ENCODE measurements at places on chromosomes 6 and 20.

- no peak for DNase-seq
These were observed 10.5 kb downstream of the SUMO4 start for GRCh38 chr6:149410557-149410956.

DNA sequence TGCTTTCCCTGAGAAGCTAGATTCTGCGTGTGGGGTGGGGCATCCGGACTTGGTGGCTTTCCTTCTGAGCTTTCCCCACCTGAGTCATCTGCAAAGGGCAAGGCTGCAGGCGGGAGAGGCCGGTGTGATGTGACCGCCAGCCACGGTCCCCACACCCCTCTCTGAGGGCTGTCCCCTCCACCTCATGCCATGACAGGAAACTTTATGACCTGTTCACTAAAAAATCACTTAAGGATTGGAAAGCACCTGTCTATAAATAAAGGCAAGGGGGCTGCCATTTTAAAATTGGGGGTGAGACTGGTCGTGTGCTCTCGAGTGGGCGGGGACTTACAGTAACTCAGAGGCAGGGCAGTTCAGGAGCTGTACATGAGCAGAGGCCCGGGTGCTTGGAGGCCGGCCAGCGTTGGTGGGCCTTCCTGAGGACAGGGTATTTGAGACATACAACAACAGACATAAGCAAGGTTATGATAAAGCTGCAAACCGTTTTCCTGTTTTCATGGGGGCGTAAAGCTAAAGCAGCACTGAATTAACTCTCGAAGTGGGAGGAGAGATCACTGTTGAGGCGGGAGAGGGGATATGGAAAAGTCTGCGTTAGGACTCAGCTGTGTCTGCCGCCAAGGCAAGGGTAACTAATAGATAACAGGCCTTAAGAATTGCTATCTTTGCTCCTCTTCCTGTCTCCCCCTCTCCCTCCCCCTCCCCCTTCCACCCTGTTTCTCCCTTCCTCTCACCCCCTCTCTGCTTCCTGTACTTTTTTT, 16.1 kb upstream of the SERPINB1 start:
- peak; percentile 64 for DNase-seq

DNA sequence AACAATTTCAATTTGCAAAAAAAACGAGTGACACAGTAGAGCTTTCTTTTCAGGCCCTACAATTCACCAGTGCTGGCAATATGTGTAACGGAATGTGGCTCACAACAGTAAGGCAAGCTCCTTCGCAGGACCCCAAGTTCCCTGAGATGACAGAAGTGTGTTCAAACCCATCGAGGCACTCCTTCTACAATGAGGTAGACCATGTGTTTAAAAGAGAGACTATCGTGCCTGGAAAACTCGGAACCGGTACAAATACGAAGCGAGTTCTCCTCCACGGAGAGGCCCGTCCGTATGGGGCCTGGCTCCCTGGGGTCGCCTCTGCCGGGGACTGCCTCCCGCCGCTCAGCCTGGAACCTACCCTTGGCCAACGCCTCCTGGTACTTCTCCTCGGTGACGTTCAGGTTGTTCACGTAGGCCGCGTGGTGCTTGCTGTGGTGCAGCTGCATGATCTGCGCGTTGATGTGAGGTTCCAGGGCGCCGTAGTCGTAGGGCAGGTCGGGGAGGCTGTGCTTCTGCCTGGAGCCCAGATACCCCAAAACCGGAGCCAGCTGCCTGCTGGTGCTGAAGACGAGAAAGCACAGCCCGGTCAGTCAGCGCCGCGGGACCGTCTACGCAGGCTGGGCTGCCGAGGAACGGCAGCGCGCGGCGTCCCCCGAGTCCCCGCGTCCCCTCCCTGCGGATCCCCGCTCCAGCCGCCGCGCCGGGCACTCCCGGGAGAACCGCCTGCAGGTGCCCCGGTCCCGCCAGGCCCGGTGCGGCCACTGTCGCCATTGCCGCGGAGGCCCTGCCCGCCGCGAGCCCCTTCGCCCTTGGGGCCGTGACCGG, 526 bp downstream of the SOD2 start:
- peak; percentile 75 for DNase-seq

DNA sequence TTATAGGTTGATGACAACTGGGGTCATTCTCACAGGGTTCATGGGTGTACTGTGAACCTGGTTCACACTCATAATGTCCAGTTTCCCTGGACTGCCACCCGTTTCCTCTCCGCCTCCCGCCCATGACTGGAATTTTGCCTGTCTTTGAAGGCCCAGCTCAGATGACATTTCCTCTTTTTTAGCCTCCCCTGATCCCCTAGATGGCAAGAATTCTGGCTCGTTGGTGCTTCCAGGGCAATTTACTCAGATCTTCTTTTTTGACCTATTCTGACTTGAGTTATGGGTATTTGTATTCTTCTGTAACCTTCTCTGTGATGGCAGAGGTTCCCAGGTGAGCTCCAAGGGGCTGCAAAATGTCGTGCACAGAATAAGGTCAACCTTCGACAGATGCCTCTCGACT, 5.7 kb upstream of the CITED2 start:
- no peak for DNase-seq

GRCh38 chr20:41205313-41205712, 68.0 kb downstream of the PLCG1 start:
- DNase-seq = no peak

- no peak for DNase-seq
These were observed 19.8 kb downstream of the HLA-E start for GRCh38 chr6:30508890-30509736.

All from eye (tissue), 1 donor.